ENCODE measurements at places on chromosomes 7 and 10. TPM values are rescaled to one million over a fixed set of nuclear protein-coding genes. Genes with fewer than 3 reads are reported as not detected.

- no peak for DNase-seq
These were observed 105.3 kb downstream of the PTPN20 start for GRCh38 chr10:47016564-47016963.

- DNase-seq = no peak
These were observed 98.4 kb downstream of the PIP4K2A start for GRCh38 chr10:22615819-22616499.

GNGT1 gene
- total RNA-seq = 0.95 TPM

C10orf67 gene
- not detected for total RNA-seq

GRCh38 chr10:120950051-120950561 lies 98.9 kb downstream of the WDR11 start:
- DNase-seq = no peak

DNA sequence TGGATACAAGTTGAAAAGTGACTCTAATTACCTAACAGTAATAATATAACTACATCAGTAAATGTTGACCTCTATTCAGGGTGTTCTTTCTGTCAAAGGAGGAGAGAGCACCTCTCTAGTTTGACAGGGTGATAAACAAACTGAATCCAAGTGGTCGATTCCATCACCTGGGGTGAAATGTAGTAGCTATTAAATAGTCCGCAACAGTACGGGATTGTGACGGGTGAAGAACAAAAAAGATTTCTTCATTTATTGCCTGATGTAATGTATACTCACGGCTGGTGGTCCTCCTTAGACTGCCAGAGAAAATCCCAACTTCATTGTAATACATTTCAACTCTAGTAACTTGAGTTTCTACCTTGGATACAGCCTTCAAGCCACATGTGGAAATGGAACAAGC lies 292.5 kb upstream of the CELF2 start:
- no peak for DNase-seq

All from urinary bladder (tissue), 4 donors.